ENCODE measurements at places on chromosomes 11 and 22.

GRCh38 chr11:118002541-118003423 is 16.6 kb downstream of the IL10RA start:
- peak; percentile 75 for DNase-seq

DNA sequence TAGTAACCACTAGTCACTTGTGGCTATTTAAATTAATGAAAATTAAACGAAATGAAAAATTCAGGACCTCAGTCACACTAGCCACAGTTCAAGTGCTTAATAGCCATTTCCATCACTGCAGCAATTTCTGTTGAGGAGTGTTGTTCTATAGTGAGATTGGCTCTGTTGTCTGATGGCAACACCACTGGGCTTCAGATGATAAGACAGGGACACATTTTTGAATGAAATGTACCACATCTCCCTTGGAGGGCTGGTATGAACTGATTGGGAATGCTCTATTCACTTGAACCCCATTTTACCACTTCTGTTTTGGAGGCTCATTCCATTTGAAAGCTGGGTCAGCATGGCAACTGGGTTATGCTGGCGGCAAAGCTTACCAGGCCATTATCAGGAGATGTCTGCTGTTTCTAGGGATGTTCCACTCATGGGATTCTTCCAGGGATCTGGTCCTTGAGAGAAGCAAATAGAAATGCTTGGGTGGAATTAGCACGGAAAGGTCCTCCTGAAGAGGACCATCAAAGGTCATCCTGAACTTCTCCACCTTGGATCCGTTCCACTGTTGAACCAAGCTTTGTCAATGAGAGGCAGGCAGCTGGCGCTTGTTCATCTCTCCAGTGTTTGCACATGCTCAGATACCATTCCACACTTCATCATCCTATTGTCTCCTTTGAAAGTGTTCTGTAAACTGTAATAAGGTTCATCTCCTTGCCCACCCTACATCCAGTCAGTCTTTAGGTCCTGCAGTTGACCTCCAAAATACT is 7.6 kb downstream of the AMOTL1 start:
- DNase-seq: no peak

- peak; percentile 65 for DNase-seq
Observed at GRCh38 chr11:75668451-75669297, at the start of gene MAP6. TSS of gene MAP6 (minus strand) at chr11:75669038. CDS start at chr11:75668369, 669 bp downstream.

- DNase-seq: no peak
Observed at GRCh38 chr22:46763051-46763705, 728 bp downstream of the TBC1D22A start.

DNA sequence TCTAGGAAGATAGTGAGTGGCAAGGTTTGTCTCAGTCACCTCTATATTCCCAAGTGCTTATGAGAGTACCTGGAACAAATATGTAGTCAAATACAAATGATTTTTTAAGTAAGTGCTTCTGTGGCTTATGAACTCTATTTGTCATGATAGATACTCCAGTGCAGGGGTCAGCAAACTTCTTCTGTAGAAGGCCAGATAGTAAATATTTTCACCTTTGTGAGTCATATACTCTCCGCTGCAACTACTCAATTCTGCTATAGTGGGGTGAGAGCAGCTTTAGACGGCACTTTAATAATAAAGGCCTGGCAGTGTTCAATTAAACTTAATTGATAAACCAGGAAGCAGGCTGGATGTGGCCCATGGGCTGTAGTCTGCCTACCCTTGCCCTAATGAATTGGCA is 12.4 kb upstream of the CCDC34 start:
- DNase-seq: no peak

- no peak for DNase-seq
Observed at GRCh38 chr11:120128392-120129119, 9.4 kb downstream of the TRIM29 start.

DNA sequence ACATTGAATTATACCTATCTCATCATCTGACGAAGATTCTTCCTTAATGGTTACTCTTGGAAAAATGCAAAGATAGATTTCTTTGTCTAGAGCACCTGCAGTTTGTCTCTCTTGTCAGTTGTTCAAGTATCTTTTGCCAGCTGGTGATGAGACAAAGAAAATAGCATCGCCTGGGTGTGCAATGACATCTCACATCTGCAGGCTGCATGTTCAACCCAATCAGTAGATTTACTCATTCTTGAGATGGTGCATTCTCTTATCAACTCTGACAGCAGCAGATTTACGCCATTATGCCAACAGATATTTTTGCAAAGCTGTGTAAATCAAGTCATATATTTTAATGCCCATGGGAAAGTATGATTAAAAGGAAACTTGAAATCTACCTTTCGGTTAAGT is 164.6 kb upstream of the PDGFD start:
- no peak for DNase-seq

DNA sequence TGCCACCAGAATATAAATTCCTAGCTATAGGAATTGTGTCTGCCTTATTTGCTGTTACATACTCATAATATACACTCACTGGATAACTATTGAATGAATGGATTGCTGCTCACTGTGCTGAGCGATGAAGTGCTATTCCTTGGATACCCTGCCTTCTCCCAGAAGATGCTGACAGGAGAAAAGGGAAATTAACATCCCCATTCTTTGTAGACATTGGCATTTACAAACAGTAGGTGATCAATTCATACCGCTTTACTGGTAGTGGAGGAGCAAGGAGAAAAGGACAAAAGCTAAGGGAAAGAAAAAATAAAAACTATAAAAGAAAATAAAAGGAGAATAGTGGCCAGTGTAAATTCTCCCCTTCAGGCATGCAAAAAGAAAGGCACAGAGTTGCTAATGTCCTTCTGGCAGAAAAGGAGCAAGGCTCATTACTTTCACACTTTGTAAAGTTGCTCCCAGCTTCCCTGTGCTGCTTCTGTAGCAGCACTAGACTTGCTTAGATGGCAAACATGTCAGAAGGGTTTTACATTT is 183.0 kb downstream of the LUZP2 start:
- DNase-seq: no peak

DNA sequence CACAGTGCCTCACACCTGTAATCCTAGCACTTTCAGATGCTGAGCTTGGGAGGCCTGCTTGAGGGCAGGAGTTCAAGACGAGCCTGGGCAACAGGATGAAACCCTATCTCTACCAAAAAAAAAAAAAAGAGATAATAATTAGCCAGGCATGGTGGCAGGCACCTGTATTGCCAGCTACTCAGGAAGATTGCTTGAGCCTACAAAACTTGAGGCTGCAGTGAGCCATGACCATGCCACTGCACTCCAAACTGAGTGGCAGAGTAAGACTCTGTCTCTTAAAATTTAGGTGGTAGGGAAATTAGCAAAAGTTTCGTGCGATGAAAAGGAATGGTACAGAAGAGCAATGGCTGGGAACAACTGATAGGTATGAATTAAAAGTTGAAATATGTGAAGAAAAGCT is 18.0 kb downstream of the ST13 start:
- no peak for DNase-seq

DNA sequence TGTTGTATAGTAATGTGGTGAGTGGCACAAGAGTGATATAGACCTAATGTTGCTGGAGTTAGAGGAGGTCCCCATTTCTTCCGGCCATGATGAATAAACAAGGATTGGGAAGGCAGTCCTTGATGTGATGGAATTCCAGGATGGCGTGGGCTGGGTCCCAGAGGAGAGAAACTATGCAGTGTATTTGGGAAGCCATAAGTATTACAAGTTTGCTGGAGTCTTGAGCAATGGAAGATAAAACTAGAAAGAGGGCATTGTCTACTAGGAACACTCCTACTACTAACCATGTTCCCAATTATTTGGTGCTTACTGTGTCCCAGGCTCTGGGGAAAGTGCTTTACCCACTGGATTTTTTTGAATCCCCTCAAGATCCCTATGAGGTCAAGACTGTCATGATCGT is 20.0 kb downstream of the LDLRAD3 start:
- no peak for DNase-seq
